COR-L47 (cell line): ENCODE measurements at places on chromosomes 2 and 18.
A peak's percentile ranks its signal among the peaks of the same experiment; 100 is the strongest.

DNA sequence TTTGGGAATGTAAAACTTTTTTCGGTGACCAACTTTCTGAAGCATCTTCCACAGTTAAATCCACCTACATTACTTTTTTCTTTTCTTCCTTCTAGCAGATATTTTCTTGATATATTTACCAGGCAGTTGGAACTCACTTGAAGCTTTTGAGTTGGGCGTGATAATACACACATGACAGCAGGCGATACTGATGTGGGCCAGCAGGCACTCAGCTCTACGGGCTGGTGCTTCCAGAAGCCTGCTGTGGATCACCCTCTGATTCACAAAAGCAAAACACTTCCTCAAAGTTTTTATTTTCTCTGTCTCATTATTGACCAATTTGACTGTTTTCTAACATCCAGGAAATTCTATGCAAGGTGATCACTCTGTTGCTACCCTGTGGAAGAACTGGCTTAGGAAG, 22.9 kb downstream of the GRHL1 start:
- no peak for DNase-seq

GRCh38 chr2:64283641-64284361, 139.6 kb upstream of the PELI1 start:
- no peak for DNase-seq

DNA sequence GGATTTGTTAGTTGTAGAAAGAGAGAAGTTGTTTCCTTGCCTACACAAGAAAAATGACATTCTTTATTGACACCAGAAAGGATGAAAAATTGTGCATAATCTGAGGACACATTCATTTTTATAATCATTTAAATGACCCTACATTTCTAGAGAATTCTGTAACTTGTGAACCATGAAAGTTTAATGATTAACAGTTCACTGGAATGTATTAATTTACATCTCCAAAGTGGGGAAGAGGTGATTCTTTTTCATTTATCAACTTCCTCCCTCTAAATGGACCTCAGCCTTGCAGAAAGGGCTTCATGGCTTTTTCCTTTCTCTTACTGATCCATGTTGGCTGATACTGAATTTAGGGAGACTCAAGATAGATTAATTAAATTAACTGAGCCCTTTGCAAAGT, 565.2 kb upstream of the LINC00305 start:
- DNase-seq: no peak

DNA sequence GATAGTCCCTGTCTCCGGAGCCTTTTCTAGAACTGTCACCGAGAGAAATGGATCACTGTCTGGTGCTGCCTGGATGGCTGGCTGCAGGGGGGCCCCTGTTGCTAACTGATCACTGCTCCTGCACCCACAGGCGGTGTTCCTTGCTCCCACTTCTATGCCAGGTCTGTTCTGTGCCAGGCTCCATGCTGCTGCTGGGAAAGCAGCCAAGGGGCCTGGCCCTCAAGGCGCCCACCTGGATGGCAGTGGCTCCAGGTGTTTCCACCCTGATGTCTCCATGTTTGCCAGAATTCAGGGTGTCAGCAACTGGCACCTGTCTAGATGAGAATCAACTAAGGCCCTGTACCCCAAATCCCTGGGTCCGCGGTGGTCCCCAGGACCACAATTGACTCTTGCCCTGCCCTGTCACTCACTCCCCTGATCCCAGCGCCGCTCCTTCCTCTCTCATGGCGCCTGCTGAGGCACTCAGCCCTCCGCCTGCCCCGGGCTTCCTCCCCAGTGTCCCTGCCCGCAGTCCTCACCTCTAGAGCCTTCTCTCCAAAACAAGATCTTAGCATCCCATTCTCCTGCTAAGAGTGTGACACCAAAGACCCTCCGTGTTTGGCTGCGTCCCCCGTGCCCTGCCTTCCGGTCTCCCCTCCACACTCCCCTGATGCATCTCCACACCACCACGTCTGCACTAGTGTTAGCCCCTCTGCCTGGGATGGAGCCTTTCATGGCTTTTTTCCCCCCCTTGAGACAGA, 72.5 kb upstream of the OTOF start:
- DNase-seq: peak; percentile 91

GRCh38 chr2:135615404-135615803, 84.1 kb downstream of the R3HDM1 start:
- no peak for DNase-seq

DNA sequence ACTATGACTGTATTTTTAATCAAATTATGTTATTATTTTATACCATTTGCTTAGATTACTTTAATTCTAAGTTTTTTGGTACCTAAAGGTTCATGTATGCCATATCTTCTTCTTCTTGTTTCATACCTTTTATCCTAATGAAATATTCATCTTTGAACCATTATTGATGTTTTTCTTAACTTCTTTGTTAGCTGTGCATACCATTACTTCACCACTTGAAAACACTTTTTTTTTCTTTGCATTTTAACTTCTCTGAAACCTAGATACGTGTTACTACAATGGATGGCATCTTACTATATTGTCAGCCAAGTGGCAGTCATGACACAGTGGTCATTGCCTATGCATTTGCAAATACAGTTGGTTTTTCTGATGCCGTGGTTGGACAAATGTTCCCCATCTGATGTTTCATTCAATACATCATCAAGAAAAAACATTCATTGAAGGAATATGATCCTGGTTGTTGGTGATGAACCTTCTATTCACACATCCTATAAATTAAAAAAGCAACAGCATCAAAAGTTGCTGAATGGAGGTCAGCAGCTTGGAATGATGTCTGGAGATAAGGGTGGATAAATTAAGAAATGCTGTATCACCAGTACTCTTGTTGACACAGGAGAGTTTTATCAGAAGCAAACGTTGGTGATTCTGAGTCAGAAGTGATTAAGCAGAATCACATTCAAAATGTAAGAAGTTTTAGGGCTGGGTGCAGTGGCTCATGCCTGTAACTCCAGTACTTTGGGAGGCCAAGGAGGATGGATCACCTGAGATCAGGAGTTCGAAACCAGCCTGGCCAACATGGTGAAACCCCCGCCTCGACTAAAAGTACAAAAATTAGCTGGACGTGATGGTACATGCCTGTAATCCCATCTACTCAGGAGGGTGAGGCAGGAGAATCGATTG, 7.4 kb downstream of the IL36A start:
- no peak for DNase-seq

- no peak for DNase-seq
Measured at GRCh38 chr2:81266106-81266505, 961.6 kb upstream of the LRRTM1 start.

GRCh38 chr18:26657631-26658581, 109.6 kb upstream of the KCTD1 start:
- no peak for DNase-seq

DNA sequence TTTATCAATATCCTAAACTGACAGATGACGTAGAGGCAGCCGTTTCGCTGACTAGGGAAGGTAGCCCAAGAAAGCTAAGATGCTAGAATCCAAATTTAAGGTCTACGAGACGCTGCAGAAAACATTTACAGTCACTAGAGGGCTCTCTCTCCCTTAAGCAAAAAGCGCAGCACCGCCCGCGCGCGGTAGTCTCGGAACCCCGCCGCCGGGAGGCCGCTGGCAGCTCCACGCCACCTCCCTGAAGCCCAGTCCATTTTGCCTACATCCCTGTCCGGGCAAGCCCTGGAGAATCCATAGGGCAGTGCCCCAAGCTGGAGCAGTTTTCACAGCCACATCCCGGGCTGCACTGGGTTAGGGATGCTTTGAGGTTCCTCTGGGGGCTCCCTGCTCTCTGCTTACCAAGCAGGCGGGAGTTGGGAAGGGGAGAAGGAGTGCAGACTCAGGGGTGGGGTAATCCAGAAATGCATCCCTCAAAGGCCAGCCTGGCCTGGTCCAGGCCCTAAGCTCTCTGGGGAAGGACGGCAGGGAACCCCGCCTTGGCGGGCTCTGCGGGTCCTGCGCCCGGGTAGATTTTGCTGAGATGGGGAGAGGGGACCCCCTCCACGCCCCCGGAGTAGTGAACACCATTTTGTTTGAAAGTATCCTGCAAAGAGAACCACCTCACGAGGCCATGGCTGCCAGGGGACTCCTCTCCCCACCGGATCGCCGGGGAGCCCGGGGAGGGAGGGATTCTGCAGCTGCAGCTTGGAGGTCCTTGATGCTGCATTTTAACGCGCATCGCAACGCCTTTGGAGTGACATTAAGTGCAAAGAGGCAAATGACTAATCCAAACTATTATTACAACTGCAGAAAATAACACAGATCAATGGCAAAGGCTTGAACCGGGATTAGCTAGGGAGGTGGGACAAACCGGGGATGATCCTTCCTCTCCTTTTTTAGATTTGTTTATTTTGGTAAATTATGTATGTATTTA, 1.3 kb upstream of the DPYSL5 start:
- DNase-seq: peak; percentile 91

DNA sequence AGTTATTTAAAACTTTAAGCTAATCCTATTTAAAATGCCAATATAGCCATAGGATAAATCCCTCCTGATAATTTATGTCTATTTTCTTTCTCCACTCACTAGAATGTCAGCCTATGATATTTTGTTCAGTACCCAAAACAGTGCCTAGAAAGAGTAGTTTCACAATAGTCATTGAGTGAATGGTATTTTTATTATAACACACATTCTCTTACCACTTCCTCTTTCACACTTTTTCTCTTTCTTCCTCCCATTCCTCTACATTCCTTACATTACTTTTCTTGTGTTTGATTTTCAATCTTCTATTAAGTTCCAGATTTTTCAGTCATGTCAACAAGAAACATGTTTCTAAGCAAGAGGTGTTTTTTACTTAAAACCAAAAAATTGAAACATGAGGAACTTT, 327.6 kb upstream of the UBE2E3 start:
- no peak for DNase-seq

DNA sequence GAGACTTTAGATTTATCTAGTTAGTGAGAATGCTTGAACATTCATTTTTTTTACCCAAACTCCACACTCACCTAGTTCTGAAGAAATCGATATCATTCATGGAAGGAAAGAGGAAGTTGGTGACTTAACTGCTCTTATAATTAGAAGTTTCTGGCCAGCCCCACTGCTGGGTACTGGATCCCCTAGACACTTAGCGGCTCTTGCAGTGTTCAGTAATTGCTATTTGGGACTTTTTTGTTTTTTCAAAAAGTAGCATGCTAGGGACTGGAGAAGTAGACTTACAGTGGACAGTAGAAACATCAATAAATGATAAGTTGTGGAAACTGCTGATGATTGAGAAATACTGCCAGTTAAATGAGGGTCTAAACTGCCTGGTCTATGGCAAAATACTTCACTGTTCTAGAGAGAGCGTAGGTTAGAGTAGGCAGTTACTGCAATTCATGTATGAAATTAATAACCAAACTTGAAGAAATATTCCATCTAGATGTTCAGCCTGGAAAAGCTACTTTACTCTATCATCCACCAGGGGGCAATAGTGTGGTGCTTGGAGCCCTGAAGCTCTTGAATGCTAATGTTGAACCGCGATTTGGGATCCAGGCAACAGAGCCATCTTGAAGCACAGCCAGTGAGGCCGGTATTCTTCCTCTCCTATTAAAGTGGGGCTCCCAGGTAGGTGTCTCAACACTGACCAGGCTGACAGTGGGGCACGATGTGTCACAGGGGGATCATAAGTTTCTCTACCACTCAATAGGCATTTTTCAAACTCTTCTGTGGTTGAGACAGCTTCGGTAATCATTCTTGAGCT, 146.1 kb upstream of the SESTD1 start:
- peak; percentile 66 for DNase-seq
